ENCODE measurements at places on chromosomes 1 and 21.

DNA sequence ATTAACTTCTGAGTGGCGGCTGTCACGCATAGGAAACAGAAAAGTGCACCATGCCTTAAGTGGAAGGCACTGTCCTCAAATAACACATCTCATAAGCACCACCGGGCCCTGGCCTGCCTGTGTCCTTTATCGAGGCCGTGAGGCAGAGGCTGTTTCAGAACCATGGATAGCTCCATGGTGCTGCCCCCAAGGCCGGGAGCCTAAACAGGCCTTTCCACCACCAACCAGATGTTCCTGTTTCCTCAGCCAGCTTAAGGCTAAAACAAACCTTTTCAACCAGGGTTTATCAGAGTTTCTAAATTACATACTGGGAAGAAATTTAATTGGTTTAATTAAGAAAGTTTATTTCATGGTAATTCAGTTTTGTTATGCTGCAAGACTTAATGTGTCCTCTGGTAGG lies 114.4 kb downstream of the DMRTA2 start:
- DNase-seq: no peak

- no peak for DNase-seq
These were observed 64.4 kb downstream of the HMGB4 start for GRCh38 chr1:33928251-33928650.

DNA sequence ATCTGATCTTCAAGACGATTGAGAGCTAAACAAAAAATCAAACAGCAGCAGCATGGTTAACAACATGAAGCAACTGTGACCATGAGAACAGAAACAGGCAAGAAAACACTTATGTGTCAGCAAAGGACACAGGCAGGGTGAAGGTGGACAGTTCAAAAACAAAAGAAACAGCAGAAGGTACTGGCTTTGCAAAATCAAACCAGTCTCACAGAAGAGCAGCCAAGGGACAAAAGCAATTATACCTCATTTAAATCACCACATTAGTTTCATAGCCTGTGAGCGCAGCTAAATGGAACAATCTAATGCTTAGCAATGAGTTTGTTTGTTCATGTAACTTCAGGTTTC lies 59.1 kb downstream of the CAPN2 start:
- no peak for DNase-seq

- DNase-seq: no peak
These were observed 657 bp upstream of the HDAC1 start for GRCh38 chr1:32291145-32291707.

DNA sequence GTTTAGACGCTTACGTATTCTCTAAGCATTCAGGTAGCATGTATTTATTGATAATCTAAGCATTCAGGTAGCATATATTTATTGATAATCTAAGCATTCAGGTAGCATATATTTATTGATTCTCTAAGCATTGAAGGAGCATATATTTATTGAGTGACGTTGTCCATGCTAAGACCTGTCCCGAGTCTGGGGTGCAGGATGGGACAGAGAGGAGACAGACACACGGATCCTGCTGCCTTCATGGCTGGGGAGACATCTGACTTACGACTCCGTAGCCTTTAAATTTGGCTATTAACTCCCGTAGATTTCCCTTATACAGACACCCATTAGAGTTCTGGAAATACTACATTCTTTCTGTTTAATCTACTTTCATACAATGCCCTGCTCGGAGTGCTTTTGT lies 982 bp downstream of the SCCPDH start:
- DNase-seq: peak; percentile 23

DNA sequence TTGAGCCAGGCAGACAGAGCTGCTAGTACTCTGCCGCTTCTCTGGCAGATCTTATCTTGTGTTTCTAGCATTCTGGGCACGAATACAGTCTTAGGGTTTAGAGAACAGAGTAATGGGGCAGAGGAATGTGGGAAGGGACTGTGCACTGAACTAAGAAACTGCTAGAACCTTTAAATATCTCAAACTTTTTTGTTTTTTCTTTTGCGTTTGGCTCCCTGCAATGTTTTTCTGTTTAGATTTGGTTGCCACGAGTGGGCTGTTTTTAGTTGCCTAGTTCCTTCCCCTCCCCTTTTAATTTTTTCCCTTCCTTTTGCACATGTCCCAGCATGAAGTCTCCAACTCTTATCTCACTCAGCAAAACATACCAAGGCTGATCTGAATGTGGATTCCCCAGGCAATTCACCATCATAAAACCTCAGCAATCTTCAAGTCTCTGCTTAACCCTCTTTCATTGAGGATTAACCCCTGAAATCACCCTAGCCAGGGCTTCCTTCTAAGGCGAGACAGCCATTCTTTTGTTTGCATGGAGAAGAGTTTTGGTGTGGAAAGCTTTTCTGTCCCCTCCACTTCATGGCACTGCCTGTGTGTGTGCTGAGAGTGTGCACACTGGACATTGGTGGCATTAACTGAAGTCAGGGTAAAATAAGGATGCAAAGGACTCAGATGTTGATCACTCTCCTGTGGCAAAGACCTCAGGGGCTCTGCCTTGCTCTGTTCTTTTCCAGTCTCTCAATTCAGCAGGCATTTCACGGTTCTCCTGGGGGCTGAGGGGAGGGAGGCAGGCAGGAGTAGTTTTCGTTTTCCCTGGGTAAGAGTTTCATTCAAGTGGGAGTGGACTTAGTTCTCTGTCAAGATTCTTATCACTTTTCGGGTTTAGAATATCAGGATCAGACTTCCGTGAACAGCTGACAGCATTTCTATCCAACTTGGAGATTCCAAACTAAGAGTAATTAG lies 2.8 kb upstream of the ATF3 start:
- DNase-seq: no peak

GRCh38 chr1:45326627-45327623 lies at the start of gene HPDL:
Gene HPDL, plus strand, starts transcription at chr1:45326895. Its CDS starts 254 bp downstream, at chr1:45327149.
- peak; percentile 51 for DNase-seq

GRCh38 chr1:180953291-180954004 lies 40.8 kb downstream of the KIAA1614 start:
- no peak for DNase-seq

DNA sequence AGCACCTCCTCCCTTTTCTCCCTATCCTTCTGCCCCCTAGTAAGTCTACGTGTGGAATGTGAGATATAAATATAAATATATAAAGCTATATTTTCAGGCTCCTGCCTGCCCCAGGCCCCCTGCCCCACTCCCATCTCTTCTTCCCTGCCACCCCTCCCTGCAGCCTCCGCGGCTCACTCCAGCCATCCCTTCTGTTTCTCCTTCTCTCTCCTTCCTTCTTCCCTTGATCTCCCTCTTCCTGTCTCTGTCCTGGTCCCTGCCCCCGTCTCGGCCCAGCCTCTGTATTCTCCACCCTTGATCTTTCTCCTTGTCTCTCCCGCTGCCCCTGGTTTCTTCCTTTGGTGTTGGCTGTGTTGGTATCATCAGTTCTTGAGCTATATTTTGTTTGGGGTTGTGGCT lies 23.2 kb downstream of the DMBX1 start:
- no peak for DNase-seq

- no peak for DNase-seq
These were observed 2.0 kb downstream of the S100A6 start for GRCh38 chr1:153533689-153534201.

- no peak for DNase-seq
These were observed 11.1 kb downstream of the ADGRB2 start for GRCh38 chr1:31752952-31753475.

GRCh38 chr1:187413405-187414169 lies 584.8 kb downstream of the PLA2G4A start:
- DNase-seq: peak; percentile 5

DNA sequence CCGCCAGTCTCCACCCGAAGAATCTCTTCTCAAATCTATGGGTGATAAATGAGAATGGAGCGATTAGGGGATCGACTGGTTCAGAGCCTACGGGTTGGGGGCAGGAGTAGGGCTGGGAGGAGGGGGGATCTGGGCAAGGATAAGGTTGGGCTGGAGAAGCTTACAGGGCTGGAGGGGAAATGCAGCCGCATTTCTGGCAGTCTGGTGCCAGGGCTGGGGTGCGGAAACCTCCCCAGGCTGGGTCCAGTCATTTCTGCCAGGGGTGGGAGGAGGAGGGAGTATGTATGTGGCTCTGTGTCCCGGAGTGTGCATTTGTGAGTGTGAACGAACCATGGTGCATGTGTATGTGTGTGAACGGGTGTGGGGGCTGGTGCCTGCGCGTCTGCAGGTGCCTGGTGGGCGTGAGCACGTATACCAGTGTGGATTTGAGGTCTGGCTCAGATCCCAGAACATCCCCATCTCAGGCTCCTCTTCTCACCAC lies 10.2 kb downstream of the C1orf216 start:
- DNase-seq: peak; percentile 32

- peak; percentile 74 for DNase-seq
These were observed 9.1 kb downstream of the LMNA start for GRCh38 chr1:156123356-156124196.

DNA sequence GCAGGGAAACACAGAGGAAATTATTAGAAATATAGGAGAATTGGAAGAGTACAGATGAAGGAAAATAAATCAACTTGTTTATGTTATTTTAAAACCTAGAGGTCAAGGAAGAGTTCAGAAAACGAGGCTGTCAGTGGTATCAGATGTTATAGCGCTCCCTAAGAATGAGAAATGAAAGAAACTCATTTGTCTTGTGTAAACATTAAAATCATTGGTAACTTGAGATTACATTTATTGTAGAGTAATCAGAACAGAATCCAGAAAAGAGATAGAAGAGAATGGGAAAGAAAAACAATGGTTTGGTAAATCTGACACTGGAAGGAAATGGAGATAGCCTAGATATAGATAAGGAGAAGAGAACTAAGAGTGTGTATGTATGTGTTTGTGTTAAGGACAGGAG lies 106.4 kb downstream of the ATF6 start:
- DNase-seq: no peak

- no peak for DNase-seq
These were observed 7.5 kb upstream of the PRDX6 start for GRCh38 chr1:173469656-173470055.

GRCh38 chr1:2290595-2291510 lies 62.7 kb downstream of the SKI start:
- DNase-seq: no peak

- no peak for DNase-seq
These were observed 159.8 kb downstream of the GRIK3 start for GRCh38 chr1:36874271-36875060.

GRCh38 chr21:14541841-14542490 lies 4.1 kb downstream of the SAMSN1 start:
- DNase-seq: no peak

GRCh38 chr1:160282807-160283206 lies 2.1 kb downstream of the PEX19 start:
- no peak for DNase-seq

DNA sequence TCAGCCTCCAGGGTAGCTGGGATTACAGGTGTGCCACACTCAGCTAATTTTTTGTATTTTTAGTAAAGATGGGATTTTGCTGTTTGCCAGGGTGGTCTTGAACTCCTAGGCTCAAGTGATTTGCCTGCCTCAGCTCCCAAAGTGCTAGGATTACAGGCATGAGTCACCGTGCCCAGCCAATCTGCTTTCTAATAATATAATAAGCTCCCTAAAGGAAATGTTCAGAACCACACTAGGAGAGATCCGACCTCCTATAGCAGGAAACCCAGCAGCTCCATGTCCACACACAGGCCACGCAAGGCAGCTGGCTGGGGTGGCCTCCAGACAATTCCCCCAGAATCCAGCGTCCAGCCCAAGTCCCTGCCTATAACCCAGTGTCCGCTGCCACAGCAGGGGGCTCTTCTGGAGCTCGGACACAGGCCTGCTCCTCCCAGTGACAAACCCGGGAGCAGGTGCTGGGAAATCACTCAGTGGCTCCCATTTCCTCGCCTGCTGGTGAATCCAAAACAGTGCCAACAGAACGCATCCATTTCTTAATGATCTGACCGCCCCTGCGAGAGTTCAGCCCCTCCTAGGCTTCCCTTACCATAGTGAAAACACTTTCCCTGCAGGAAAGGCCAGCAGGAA lies 7.5 kb downstream of the RIPK4 start:
- DNase-seq: no peak

DNA sequence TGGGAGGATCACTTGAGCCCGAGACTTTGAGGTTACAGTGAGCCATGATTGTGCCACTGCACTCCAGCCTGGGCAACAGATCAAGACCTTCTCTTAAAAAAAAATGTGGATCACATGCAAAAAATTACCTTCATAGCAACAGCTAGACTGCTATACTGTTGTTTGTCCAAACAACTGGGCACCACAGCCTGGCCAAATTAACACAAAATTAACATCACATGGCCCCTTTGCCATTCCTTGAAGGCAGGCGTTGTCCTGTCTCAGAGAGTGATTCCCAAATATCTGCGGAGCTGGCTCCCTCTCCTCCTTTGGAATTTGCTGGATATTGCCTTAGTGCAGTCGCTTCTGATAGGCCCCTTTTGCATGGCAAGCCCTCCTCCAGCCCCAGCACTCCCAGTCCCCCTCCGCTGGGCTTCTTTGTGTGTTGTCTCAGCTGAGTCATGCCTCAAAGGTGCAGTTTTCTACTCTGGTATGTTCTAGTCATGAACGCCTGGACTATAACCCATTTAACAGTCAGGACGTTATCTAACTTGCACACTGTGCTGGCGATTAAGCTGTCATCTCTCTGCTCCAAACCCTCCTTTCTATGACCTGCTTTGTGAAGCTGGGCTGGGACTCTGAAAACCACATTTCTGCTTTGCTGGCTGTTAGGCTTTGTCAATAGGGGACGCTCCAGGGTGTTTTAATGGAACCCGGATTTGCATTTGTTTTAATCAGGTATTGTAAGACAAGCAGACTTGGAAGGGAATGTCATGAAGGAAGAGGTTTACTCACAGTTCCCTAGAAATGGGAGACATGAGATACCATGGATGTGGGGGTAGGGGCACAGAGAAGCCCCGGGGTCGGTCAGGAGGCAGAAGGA lies 20.1 kb upstream of the HPCAL4 start:
- DNase-seq: no peak

DNA sequence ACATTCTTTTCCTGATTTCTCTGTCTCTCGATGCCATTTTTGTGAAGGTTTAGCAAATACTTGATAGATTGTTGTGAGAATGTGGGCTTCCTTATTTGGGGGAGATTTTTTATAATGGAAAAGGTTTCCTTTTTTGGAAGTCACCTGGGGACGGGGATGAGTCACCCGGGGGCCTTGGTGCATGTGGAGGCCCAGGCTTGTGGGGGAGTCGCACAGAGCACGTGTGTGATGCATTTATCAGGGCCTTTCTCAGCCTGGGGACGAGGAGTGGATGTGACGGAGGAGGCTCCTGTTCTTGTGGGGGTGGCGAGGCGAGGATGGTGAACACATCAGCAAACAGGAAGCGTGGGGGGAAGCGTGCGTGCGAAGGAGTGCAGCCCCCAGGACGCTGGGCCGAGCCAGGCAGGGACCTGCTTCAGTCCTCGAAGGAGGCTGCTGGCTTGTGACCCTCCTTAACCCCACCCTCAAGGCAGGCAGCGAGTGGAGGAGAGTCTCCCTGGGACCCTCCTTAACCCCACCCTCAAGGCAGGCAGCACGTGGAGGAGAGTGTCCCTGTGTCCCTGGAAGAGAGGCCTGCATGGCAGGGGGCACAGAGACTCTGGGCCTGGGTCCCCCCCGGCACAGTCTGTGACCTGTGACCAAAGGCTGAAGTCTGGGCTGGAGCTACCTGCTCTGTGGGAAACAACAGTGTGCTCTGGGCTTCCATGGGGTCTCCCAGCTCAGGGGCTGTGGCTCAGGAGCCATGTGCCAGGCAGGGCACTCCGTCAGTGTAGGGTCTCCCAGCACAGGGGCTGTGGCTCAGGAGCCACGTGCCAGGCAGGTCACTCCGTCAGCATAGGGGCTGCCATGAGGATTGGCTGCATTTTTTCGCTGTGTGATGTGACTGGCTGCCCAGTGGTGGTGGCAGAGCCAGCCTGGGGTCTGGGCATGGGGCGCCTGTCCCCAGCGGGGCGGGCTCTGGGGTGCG lies 57.2 kb downstream of the AGPAT3 start:
- no peak for DNase-seq

- DNase-seq: no peak
These were observed 18.1 kb downstream of the NAV1 start for GRCh38 chr1:201556841-201557571.

Data from NCI-H748 treated with DMSO at 0.1 percent for 48 hours (cell line).